ENCODE measurements at places on chromosomes 11 and 22.
A peak's percentile ranks its signal among the peaks of the same experiment; 100 is the strongest.

DNA sequence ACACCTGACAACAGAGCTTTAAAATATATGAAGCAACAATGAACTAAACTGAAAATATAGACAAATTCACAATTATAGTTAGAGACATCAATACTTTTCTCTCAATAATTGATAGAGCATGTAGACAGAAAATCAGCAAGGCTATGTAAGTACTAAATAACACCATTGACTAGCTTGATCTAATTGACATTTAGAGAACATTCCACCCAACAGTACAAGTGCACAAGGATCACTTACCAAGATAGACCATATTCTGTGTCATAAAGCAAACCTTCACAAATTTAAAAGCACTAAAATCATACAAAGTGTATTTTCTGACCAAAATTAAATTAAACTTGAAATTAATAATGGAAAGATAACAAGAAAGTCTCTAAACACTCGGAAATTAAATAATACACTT lies 562.5 kb downstream of the INSC start:
- no peak for DNase-seq

- DNase-seq: no peak
Measured at GRCh38 chr11:36146437-36146836, 142.8 kb downstream of the COMMD9 start.

DNA sequence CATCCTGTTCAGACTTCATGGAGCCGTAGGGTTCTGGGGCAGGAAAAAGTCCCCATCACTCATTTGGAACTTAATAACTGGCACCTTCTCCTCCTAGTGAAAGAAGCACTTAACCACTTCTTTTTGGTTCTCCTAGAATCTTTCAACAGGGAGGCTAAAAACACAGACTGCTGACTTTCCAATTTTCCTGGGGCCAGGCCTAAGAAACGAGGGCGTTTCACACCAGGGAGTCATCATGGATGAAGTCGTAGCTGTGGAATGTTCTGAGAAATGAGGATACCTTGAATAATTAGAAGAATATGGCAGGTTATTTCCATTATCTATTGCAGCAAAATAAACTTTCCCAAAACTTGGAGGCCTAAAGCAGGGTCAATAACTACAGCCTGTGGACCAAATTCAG lies 26.0 kb upstream of the API5 start:
- no peak for DNase-seq

- no peak for DNase-seq
Measured at GRCh38 chr11:64057890-64058289, 22.2 kb downstream of the FLRT1 start.

DNA sequence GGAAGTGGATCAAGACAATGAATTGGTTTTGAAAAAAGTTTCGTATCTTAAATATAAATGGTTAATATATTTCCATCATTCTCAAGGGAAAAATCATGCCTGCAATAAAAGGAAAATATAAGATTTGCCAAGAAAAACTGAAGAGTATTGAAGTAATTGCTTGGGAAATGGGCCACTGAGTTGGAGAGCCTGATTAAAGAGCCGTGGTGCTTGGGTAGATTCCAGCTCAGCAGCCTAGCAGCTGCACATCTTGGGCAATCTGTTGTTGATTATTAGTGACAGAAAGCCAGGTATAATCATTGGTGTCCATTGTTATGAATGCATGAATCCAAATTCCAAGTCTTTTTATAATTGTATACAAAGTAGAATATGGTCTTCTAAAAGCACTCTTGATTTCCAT lies 800.9 kb upstream of the CHORDC1 start:
- no peak for DNase-seq

DNA sequence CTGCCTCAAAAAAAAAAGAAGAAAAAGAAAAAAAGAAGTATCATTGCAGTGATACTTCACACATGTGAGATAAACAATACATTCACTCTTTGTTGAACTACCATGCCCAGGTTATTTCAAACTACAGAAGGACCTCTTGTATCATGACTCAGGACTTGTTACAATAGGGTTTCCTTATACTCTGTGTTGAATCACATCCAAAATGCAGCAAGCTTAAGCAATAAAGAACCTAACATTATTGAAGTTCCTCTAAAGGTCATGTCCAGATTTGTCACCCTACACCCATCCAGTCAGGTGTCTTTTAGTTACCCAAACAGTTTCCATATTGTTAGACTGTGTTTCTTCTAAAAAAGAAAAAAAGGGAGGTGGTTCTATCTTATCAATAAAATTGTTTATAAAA lies 26.9 kb upstream of the ALKBH3 start:
- DNase-seq: no peak

DNA sequence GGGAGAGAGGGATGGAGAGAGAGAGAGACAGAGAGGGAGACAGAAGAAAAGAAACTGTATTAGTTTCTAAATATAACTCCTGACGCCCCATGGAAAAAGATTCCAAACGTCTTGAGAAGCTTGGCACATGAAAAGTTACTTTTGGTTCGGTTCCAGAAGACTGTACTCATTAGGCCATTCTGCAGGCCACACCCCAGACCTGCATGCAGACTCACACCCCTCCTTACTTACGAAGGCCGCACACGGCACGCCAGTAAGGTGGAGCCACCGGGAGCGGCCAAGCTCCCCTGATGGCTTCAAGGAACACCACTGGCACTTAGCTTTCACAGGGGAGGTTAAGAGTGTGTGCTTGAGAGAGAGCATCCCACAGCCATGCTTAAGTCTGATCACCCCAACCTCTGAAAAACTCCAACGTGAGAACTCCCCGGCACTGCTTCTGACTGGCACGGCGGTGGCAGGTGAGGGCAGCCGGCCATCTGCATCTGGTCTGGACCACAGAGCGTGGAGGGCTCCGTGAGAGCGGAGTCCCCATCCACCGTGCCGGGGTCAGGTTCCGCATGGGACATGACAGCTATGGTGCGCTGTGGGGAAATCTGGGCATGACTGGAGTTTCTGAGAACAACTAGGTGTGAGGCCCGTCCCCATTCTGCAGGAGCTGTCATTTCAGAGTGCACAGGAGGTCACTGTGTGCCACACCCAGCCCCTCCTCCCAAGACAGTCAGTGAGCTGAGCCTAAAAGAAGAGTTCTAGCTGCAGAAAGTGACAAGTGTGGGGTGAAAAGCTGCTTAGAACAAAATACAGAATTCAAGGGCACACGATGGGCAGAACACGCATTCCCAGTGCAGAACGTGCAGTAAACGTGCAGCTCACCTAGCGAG lies 62.4 kb downstream of the MYH9 start:
- no peak for DNase-seq

GRCh38 chr11:16280256-16280682 lies 76.1 kb downstream of the SOX6 start:
- no peak for DNase-seq

- no peak for DNase-seq
Measured at GRCh38 chr11:72162891-72163492, 27.5 kb downstream of the FOLR3 start.

DNA sequence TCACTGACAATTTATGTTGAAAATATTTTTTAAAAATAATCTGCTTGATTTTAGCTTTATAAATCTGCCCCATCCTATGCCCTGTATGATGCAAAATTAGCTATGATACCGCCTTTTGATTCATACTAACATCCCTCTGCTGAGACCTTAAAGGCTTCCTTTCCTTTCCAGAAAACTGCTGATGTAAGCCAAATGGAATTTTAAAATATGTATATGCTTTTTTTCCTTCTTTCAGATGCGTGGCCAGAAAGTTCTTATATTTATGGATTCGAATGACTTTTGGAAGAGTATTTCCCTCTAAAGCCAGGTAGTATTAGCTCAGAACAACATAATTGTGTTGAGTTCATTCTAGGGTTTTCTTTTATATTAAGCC lies 34.5 kb downstream of the SFI1 start:
- no peak for DNase-seq

DNA sequence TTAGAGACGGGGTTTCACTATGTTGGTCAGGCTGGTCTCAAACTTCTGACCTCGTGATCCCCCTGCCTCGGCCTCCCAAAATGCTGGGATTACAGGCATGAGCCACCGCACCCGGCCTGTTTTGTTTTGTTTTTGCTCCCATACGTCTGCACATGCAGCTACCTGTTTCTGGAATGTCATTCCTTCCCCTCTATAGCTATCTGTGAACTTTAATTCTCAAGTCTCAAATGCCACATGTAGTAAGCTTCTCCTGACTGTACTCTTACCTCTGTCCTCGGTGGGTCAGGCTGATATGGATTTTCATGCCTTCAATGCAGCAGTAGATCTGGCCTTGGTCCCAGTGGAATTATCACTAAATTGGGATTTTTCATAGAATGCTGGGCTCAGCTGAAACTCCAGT lies 12.4 kb upstream of the SWAP70 start:
- no peak for DNase-seq

GRCh38 chr11:126694065-126694625 lies 306.4 kb downstream of the KIRREL3 start:
- no peak for DNase-seq

DNA sequence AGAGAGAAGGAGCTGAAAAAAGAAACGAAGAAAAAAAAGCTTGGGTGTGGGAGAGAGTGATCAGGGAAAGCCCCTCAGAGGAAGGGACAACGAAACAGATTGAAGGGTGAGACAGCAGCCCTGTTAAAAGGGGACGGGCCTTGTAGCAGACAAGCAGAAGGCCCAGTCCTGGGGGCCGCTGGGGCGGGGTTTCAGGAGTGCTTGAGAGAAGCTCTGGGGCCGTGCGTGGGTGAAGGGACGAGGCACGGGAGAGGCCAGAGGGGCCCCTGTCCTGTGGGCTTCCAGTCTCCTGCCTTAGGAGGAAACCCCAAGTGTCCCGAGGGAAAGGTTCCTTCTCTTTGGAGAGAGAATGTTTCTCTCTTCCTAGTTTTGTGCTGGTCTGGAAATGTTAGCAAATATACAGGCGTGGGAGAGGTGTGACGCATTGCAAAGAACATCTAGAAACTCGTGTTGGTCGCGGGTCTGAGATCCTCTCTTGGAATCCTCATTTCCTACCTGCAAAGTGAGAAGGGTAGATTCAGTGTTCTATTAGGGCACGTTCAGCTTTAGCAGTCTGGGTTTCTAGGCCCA lies 28.6 kb downstream of the ADAMTS15 start:
- no peak for DNase-seq

- DNase-seq: no peak
Measured at GRCh38 chr11:64019106-64020037, 16.4 kb upstream of the FLRT1 start.

DNA sequence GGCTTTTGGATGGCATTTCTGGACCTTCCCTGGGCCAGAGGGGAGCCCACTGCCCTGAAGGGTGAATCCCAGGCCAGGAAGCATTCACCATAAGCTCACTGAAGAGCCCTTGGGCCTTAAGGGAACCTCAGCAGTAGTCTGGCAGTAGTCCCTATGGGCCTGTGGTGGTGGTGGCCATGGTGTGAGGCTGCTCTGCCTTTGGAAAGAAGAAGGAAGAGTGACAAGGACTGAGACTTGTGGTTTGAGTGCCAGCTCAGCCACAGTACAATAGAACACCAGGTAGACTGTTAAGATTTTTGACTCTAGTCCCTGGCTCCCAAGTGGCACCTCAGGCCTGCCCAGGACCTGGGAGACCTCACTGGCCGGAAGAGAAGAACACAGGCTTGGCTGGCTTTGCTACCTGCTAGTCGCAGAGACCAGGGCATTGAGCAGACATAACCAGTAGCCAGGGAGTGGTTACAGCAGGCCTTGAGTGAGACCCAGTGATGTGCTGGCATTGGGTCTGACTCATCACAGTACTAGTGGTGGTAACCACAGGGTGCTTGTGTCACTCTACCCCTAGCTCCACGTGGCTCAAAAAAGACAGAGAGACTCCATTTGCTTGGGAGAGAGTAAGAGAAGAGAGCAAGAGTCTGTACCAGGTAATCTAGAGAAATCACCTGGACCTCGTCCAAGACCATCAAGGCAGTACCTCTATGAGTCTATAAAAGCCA lies 259.8 kb upstream of the BLID start:
- DNase-seq: no peak

GRCh38 chr22:39318507-39319283 lies 728 bp downstream of the RPL3 start:
- DNase-seq: no peak

DNA sequence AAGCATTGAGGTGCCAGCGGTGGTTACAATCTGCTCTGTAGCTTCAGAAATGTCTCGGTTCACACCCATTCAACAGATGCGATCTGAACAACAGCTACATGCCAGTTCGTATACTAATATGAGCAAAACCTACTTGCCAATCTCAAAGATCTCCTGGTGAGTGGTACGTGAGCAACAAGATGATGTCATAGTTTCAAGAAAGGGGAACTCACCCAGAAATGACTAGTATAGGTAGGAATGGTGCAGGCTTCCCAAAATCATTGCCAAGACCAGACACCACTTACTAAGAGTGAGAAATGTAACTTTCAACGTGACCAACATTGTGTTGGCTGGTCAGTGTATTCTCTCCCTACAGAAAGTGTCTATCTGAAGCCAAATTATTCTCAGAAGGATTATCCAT lies 31.1 kb downstream of the OR6Q1 start:
- no peak for DNase-seq

- DNase-seq: no peak
Measured at GRCh38 chr11:78349624-78350023, 68.0 kb downstream of the GAB2 start.

GRCh38 chr22:18001040-18001893 lies 23.1 kb downstream of the MICAL3 start:
- peak; percentile 95 for DNase-seq

- peak; percentile 94 for DNase-seq
Measured at GRCh38 chr22:24588381-24588756, 4.5 kb downstream of the LRRC75B start.

GRCh38 chr22:24236656-24237055 lies 8.2 kb downstream of the GGT5 start:
- DNase-seq: no peak

DNA sequence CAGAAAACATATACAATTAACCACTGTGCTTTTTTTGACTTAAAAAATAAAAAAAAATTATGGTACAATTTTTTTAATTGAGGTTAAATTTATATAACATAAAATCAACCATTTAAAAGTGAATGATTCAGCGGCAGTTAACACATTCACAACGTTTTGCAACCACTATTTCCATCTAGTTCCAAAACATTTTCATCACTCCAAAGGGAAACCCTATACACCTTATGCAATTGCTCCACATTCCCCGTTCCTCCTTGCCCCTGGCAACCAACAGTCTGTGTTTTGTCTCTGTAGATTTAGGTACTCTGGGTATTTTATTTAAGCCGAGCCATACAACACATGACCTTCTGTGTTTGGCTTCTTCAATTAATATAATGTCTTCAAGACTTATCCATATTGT lies 15.3 kb downstream of the DDI1 start:
- DNase-seq: no peak
